Activated naive CD8-positive, alpha-beta T cell treated with anti-CD3 and anti-CD28 coated beads, Interleukin-2, amount 50 U/mL, for 24 hours (primary cell): ENCODE measurements at places on chromosomes 5 and 9.

GRCh38 chr9:13568841-13569601, 289.5 kb upstream of the MPDZ start:
- H3K4me1 ChIP-seq: peaks cover 3% of the 10 kb centered on the region
- H3K27ac ChIP-seq: no peak overlapping the region
- peaks cover 7% of the 10 kb centered on the region for H3K27me3 ChIP-seq
- H3K4me3 ChIP-seq: peak overlapping the region; percentile 3
- no peaks in the 10 kb centered on the region for H3K36me3 ChIP-seq
- no peak for DNase-seq

DNA sequence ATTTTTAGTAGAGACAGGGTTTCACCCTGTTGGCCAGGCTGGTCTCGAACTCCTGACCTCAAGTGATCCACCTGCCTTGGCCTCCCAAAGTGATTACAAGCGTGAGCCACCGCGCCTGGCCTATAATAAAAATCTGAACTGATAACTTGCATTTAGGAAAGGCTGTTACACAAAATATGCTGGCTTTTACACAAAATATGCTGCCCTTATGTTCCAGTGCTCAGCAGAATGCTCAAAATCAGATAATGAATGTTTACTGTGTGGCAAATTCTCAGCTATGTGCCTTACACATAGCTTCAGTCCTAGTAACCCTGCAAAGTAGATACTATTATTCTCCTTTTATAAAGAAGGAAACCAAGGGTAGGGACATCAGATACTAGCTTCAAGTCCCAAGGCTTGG, 141.3 kb upstream of the MSX2 start:
- no peaks in the 10 kb centered on the region for H3K4me1 ChIP-seq
- H3K36me3 ChIP-seq: peaks cover 2% of the 10 kb centered on the region
- H3K27me3 ChIP-seq: peaks cover 2% of the 10 kb centered on the region
- H3K4me3 ChIP-seq: no peak overlapping the region
- no peak for DNase-seq
- H3K27ac ChIP-seq: no peak overlapping the region

- no peaks in the 10 kb centered on the region for H3K4me1 ChIP-seq
- H3K36me3 ChIP-seq: no peaks in the 10 kb centered on the region
- no peak for DNase-seq
- H3K27ac ChIP-seq: no peak overlapping the region
Observed at GRCh38 chr9:138053996-138054752, 176.6 kb downstream of the CACNA1B start.

GRCh38 chr5:16844952-16845351, 91.1 kb downstream of the MYO10 start:
- no peak overlapping the region for H3K4me3 ChIP-seq
- H3K4me1 ChIP-seq: no peaks in the 10 kb centered on the region
- H3K27ac ChIP-seq: no peak overlapping the region
- H3K36me3 ChIP-seq: no peaks in the 10 kb centered on the region

DNA sequence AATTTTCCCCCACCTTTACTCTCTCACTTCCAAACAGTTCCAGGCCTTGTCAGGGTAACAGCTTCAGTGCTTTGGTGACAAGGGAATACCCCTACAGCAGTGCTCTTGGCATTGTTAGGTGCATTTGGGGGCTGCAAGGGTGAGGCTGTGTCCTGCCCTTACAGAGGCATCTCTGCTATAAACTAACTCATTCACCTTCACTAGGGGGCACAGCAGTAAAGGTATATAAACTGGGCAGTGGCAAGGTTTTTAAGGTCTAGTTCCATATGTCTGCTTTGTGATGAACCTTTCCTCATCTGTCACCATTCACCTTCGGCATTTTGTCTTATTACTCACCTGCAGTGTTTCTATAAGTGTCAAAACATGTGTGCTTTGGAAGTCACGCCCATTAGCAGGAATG, 79.1 kb upstream of the GPR151 start:
- no peak for DNase-seq
- H3K4me1 ChIP-seq: no peaks in the 10 kb centered on the region
- H3K27ac ChIP-seq: no peak overlapping the region
- H3K27me3 ChIP-seq: no peaks in the 10 kb centered on the region

- peaks cover 50% of the 10 kb centered on the region for H3K36me3 ChIP-seq
- H3K27ac ChIP-seq: no peak overlapping the region
- no peak for DNase-seq
Observed at GRCh38 chr5:41794471-41794870, 75.8 kb downstream of the OXCT1 start.

GRCh38 chr5:157516006-157516405, 56.0 kb downstream of the NIPAL4 start:
- H3K36me3 ChIP-seq: peaks cover 7% of the 10 kb centered on the region
- H3K4me1 ChIP-seq: peaks cover 11% of the 10 kb centered on the region
- DNase-seq: no peak

GRCh38 chr9:70557661-70558369, 143.4 kb upstream of the KLF9 start:
- no peak overlapping the region for H3K27ac ChIP-seq
- no peaks in the 10 kb centered on the region for H3K27me3 ChIP-seq
- H3K36me3 ChIP-seq: no peaks in the 10 kb centered on the region
- no peak for DNase-seq
- H3K4me3 ChIP-seq: no peak overlapping the region
- peaks cover 21% of the 10 kb centered on the region for H3K4me1 ChIP-seq

- H3K27ac ChIP-seq: no peak overlapping the region
- peaks cover 19% of the 10 kb centered on the region for H3K4me1 ChIP-seq
Observed at GRCh38 chr9:4620881-4621555, 41.1 kb upstream of the PLPP6 start.

GRCh38 chr5:61919920-61920319, 386.1 kb upstream of the KIF2A start:
- H3K4me3 ChIP-seq: no peak overlapping the region
- H3K4me1 ChIP-seq: no peaks in the 10 kb centered on the region
- no peak overlapping the region for H3K27ac ChIP-seq
- DNase-seq: no peak
- no peaks in the 10 kb centered on the region for H3K27me3 ChIP-seq

DNA sequence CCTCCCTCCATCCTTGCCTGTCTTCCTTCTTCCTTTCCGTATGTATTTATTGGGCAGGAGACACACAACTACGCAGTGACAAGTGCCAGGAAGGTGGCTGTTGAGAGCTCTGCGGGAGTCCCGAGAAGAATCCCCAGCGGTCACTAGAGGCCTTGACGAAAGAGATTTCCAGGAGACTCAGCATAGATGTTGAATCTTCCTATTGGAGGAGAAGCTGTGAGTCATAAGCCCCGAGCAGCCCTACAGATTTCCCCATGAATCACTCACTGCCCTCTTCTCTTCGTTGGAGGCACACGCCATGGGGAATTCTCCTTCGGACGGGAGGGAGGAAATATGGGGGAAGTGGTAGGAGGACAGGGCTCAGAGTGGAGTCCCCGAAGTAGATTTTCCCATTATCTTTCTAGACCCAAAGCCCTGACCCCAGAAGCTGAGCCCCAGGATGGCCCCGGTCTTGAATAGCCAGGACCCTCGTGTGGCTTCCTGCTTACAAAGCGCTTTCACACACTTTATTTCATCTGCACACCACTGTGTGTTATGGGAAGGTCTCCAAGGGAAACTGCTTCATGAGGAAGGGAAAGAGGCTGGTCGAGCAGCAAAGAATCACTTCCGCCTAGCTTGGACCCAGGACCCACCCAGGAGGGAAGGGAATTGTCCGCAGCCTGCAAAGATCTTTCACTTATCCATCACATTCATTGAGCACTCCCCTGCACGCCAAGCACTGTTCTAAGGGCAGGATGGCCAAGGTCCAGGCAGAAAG, 12.7 kb downstream of the DUSP1 start:
- no peak overlapping the region for H3K27ac ChIP-seq
- H3K4me1 ChIP-seq: peaks cover 6% of the 10 kb centered on the region
- no peaks in the 10 kb centered on the region for H3K36me3 ChIP-seq
- no peak for DNase-seq
- H3K27me3 ChIP-seq: no peaks in the 10 kb centered on the region
- no peak overlapping the region for H3K4me3 ChIP-seq

GRCh38 chr5:93281980-93282772, 298.8 kb downstream of the NR2F1-AS1 start:
- H3K36me3 ChIP-seq: no peaks in the 10 kb centered on the region
- no peaks in the 10 kb centered on the region for H3K4me1 ChIP-seq
- H3K4me3 ChIP-seq: no peak overlapping the region
- no peak for DNase-seq
- no peak overlapping the region for H3K27ac ChIP-seq
- no peaks in the 10 kb centered on the region for H3K27me3 ChIP-seq

DNA sequence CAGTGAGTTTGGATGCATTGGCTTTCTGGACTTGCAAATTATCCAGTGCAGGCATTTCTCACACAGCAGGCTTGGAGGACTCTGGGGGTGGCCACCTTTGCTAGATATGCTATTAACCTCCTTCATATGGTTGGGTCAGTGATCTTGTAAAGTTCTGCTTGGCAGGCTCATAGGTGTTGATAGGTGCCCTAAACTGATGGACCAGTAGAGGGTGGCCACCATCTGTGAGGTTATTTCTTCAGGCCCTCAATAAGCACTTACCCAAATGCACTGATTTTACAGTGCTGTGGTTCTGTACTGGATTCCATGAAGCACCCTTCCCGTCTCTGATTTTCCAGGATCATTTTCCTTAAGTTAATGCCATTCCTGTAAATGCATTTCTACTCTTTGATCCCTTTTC, 216.3 kb downstream of the COMMD10 start:
- no peak for DNase-seq

DNA sequence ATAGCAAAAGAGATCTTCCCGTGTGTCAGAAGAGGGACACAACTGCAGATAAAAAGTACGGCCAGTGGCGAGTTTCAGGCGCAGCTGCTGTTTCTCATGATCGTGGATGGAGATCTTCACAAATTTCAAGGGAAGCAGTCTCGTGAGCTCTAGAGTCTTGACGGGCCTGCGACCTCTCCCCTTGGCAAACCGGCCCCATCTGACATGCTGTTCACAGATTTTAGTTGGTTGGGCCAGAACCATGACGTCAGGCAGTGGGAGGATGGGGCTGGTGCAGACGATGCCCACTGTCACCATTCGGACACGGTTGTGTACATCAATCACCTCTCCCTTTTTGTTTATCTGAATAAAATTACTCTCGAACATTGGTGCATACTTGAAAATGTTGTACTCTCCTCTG, 396 bp downstream of the GARIN3 start:
- peaks cover 9% of the 10 kb centered on the region for H3K36me3 ChIP-seq
- H3K27me3 ChIP-seq: no peaks in the 10 kb centered on the region
- no peak for DNase-seq
- H3K27ac ChIP-seq: peak overlapping the region; percentile 89

- no peaks in the 10 kb centered on the region for H3K4me1 ChIP-seq
- no peak overlapping the region for H3K27ac ChIP-seq
- H3K4me3 ChIP-seq: no peak overlapping the region
- peaks cover 26% of the 10 kb centered on the region for H3K27me3 ChIP-seq
- H3K36me3 ChIP-seq: peaks cover 2% of the 10 kb centered on the region
Observed at GRCh38 chr5:572398-573019, 39.6 kb upstream of the CEP72 start.
